ENCODE measurements at places on chromosomes 1 and 21.

DNA sequence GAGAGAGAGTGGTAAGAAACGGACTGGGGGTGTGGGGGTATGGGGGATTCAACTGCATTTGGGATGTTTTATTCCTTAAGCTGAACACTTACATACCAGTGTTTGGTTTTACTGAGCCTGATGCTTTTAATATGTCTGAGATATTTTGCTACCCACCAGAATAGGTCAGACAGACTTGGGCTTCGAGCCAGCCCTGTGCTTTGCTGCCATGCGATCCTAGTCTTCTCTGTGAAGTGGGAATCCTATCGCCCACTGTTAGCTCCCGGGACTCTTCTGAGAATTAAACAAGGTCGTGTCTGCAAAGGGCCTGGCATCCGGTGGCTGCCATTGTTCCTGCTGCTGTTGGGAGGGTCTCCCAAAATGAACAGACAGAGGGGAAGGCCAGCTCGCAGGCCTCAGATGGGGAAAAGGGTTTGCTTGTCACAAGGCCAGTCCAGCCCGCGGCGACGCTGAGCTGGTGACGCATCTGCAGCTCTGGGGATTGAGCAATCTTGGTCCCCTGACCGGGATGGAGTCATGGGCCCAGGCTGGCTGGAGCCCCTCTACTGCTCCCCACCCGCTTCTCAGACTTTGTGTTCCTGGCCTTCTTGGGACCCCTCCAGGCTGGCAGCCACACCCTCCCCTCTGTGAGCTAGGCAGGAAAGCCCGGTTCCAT is 26.9 kb upstream of the ECE1 start:
- DNase-seq = peak; percentile 95

- no peak for DNase-seq
Measured at GRCh38 chr1:91736715-91737615, 149.0 kb downstream of the TGFBR3 start.

DNA sequence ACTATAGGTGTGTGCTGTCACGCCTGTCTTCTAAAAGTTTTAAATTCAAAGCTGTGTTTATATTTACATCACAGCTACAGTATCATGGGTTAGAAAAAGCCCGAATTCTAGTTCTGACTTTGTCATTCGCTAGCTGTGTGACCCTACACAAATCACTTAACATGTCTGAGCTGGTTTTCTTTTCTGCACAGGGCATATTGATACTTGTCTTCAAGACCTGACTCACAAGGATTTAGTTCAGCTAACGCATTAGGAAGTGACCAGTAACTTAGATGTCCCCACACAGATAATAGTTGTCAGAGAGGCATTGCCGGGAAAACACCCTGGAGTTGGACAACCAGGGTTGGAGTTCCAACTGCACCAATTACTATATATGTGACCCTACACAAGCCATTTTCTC is 25.9 kb downstream of the GIPC2 start:
- no peak for DNase-seq

- no peak for DNase-seq
Measured at GRCh38 chr1:233667741-233668140, 53.8 kb downstream of the KCNK1 start.

DNA sequence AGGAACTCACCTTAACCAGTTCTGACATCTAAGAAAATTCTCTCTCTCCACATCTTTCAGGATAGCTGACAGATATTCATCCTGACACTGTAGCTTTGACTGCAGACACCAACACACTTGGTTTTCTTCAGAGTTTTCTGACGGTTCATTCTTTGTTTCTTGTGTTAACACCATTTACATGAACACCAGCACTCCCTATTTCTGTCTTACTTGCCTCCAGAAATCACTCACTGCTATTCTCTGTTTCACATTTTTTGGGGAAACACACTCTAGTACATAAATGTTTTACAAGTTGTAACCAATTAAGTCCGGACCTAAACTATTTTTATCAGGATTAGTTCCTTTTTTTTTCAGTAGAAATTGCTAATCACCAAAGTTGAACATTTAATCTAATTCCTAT is 15.4 kb downstream of the FLVCR1 start:
- no peak for DNase-seq

DNA sequence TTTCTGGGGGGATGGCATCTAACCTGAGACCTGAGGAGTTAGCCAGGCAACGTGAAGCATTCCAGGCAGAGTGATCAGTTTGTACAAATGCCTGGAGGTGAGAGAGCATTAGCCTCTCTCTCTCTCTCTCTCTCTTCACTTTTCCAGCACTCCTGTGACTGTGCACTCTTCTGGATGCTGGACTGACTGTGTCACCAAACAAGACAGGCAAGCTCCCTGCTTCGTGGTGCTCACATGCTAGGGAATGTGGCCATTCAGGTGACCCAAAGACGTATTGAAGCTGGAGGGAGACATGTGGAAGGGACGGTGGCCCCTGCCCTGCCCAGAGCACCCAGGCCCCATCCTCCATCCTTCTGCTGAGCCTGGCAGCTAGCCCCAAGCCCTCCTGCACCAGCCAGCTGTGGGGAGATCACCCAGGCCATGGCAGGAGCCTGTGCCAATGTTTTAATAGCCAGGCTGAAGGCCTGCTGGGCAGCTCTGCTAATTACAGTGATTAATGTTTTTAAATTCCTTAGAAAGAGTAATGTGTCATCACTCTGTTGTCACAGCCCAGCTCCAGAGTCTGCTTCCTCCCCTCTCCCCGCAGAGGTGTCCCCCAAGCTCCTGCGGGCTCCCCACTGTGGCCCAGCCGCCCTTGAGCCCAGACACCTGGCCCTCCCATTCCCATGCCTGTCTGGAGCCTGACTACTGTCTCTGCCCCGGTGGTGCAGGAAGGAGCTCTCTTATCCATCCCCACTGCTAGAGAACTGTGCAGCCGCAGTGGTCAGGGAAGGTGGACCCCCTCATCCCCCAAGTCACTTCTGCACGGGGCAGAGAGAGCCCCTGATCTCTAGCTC is 48.9 kb downstream of the UBIAD1 start:
- DNase-seq = no peak

GRCh38 chr1:203167026-203167912 is 8.4 kb downstream of the MYBPH start:
- no peak for DNase-seq

GRCh38 chr1:11550664-11551283 is 71.8 kb downstream of the DISP3 start:
- DNase-seq = no peak

DNA sequence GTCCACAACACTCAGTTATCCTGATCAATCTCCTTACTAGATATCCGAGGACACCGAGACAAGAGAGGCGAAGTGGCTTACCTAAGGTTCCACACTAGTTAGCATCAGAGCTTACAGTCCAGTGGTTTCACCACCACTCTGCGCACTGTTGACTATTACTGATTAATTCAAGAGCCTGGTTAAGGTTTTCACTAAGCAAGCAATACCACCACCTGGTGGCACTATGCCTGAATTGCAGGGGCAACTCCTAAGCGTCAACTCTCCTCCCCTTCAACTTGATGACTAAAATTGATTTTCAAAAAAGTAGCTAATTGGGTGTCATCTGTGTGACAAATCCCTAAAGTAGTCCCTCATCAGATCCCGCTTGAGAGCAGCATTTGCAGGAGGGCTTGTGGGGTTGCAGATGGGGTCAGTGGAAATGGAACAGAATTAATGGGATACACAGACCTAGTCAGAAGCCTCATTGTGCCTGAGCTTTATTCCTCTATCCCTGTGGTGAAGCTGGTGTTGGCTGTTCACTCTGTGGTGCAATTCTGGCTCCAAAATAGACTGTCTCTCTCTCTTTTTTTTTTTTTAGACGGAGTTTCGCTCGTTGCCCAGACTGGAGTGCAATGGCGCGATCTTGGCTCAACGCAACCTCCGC is 9.1 kb downstream of the TTC22 start:
- DNase-seq = no peak

- no peak for DNase-seq
Measured at GRCh38 chr1:95197616-95198252, 36.3 kb upstream of the RWDD3 start.

GRCh38 chr1:75641325-75641724 is 30.4 kb upstream of the SLC44A5 start:
- no peak for DNase-seq

DNA sequence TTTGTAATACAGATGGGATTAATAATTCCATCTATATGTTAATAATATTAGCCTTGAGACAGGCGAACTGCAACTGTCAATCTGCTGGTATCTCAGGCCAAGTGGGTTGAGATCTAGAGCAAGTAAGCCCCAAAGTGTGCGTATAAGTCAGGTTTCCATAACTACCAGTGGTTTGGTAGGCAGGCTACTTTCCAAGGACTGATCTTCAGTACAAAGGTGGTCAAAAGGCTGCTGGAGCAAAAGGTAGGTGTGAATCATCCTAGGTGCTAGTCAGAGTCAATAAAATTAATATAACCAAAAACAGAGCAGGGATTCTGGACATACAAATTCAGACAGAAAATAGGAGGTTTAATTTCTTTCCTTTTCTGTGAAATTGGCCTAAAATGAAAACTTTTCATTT is 328.0 kb downstream of the TGFB2 start:
- no peak for DNase-seq

DNA sequence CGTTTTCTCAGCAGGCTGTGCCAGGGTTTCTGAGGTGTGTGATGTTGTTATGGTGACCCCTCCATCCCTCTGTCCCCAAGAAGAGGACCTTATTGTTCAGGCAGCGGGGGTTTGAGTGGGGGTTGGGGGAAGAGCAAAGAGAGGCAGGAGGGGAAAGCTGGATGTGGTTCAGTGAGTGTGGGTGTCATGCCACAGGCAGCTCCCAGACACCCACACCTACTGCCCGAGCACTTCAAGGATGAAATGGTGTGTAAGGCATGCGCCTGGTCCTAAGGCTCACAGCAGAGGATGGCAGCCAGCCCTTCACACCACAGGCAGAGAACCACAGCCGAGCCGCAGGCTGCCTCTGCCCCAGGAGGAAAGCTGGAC is 49.9 kb upstream of the STUM start:
- no peak for DNase-seq

- DNase-seq = no peak
Measured at GRCh38 chr1:193270996-193271395, 84.6 kb upstream of the B3GALT2 start.

DNA sequence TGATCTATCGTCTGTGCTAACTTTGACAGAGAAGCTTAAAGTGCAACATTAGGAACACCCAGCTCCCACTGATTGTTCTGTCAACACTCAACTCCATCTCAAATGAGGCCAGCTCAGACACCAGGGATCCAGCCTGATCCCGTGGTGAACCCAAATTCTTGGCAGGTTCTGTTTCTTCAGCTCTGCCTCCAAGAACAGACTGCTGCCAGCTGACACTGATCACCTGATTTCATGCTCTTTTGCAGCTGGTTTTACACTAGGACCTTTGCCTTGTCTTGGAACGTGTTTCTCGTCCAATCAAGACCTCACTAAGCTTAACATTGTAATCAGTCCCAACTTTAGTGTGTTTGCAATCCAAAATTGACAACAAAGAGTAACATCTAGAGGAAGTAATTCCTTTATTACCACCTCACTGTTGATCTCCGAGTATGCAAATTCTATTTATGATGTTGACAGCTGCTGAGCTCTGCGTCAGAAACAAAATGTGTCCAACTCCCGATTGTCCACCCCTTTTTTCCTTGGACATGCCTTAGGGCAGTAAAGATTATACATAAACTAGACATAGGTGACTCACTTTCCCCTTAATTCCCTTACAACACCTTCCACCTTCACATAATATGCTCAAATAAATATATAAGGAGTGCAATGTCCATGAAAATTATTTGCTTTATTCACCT is 1.6 kb upstream of the HYI start:
- no peak for DNase-seq

DNA sequence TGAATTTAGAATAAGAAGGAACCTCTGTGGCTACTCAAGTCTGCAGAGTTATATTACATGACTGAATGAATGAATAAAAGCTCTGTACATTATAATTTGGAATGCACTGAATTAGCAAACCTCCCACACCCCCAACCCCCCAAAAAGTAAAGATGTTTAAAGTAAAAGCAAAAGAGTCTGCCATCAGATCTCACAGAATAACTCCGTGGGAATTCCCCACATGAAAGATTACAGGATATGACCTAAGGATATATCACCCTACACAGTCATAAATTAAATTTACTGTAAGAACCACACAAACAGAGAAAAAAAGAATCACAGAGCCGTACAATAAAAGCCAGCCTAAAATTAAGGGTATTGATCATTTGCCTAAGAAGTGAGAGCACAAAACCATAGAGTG is 587.3 kb downstream of the PTPRC start:
- DNase-seq = no peak
